CMK (cell line): ENCODE measurements at places on chromosomes 2 and 18.

DNA sequence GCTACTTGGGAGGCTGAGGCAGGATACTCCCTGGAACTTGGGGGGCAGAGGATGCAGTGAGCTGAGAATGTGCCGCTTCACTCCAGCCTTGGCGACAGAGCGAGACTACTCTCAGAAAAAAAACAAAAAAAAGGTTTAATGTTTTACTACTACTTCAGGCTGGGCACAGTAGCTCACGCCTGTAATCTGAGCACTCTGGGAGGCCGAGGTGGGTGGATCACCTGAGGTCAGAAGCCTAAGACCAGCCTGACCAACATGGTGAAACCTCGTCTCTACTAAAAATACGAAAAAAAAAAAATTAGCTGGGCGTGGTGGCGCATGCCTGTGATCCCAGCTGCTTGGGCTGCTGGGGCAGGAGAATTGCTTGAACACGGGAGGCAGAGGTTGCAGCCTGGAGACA lies 75.7 kb upstream of the ATIC start:
- DNase-seq, result no peak

DNA sequence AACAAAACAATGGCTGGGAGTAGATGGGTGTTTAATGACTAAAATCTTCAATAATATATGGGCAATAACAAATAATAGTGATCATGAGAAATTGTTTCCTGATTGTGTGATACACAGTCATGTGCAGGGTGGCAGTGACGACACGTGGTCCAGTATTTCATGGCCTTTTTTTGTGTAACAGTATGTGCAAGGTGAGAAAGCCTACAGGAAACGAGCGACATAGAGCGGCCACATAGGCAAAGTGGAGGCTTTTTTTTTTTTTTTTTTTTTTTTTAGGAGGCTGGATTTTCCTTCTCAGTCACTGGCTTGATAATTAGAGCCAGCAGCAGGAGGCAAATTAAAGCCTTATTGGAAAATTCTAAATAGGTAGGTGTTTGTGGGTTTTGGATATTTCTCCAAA lies 123.7 kb downstream of the MYO3B start:
- DNase-seq, result no peak

DNA sequence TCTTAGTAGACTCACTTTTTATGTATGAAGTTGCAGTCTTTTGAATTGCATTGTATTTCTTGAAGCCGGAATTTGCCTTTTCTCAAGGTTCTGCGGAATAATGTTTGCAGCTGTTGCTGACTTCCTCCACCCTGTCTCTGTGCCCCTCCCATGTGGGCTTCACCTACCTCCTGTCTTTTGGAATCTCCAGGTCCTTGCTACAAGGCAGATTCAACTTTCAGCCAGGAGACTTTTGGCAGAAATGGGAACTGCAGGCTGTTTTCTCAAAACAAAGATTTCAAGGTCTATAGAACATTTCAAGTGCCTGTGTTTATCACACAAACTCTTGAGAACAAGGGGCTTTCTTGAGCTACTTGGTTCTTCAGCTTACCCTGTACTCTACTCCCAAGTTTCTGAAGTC lies 25.6 kb downstream of the ZNF236 start:
- DNase-seq, result no peak

GRCh38 chr2:237141571-237142051 lies 55.9 kb downstream of the COPS8 start:
- DNase-seq, result no peak

GRCh38 chr2:225276207-225276606 lies 123.3 kb upstream of the NYAP2 start:
- DNase-seq, result no peak

- DNase-seq, result no peak
These were observed 36.3 kb upstream of the CYP27C1 start for GRCh38 chr2:127256381-127256780.

- no peak for DNase-seq
These were observed 151.4 kb downstream of the SNTG2 start for GRCh38 chr2:1101982-1102590.

DNA sequence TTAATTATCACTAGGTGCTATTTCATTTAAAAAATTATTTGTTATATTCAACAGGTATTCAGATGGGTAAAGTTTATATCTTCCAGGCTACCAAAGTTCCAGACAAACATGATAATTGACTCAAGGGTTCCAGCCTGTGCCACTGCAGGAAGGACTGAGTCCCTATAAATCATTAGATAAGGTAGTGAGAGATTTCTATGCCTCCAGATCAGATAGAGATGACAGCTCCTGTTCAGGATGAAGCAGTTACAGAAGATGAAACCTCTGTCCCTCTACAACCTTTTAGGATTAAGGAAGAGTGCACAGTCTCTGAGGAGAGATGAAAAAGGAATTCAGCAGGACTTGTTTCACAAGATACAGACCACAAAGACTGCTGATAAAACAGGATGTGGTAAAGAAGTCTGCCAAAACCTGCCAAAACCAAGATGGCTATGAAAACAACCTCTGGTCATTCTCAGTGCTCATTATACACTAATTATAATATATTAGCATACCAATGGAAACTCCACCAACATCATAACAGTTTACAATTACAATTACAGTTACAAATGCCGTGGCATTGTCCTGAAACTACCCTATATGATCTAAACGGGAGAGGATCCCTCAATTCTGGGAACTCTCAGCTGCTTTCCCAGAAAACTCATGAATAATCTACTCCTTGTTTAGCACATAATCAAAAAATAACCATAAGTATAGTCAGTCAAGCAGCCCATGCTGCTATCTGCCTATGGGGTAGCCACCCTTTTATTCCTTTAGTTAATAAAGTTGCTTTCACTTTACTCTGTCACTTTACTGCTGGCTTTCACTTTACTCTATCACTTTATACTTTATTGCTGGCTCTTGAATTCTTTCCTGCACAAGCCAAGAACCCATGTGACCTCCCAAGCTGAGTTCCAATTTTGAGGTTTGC lies 288.5 kb downstream of the PDE11A start:
- DNase-seq, result no peak

- DNase-seq, result no peak
These were observed 11.6 kb downstream of the MAP3K20 start for GRCh38 chr2:173087214-173087581.

DNA sequence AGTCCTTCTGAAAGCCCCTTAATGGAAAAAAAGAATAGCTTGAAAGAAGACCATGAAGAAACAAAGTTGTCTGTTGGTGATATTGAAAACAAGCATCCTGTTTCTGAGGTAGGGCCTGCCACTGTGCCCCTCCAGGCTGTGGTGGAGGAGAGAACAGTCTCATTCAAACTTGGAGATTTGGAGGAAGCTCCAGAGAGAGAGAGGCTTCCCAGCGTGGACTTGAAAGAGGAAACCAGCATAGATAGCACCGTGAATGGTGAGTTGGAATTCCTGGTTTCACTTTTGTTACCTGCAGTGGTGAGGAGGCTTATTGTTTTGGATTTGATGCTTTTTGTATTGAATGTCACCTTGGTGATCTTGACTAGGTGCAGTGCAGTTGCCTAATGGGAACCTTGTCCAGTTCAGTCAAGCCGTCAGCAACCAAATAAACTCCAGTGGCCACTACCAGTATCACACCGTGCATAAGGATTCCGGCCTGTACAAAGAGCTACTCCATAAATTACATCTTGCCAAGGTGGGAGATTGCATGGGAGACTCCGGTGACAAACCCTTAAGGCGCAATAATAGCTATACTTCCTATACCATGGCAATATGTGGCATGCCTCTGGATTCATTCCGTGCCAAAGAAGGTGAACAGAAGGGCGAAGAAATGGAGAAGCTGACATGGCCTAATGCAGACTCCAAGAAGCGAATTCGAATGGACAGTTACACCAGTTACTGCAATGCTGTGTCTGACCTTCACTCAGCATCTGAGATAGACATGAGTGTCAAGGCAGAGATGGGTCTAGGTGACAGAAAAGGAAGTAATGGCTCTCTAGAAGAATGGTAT lies 13.3 kb downstream of the SLC20A1 start:
- no peak for DNase-seq

- DNase-seq, result peak; percentile 64
These were observed 11.9 kb upstream of the RPL37A start for GRCh38 chr2:216486708-216487107.

GRCh38 chr2:821546-821945 lies 129.1 kb upstream of the SNTG2 start:
- DNase-seq, result no peak

DNA sequence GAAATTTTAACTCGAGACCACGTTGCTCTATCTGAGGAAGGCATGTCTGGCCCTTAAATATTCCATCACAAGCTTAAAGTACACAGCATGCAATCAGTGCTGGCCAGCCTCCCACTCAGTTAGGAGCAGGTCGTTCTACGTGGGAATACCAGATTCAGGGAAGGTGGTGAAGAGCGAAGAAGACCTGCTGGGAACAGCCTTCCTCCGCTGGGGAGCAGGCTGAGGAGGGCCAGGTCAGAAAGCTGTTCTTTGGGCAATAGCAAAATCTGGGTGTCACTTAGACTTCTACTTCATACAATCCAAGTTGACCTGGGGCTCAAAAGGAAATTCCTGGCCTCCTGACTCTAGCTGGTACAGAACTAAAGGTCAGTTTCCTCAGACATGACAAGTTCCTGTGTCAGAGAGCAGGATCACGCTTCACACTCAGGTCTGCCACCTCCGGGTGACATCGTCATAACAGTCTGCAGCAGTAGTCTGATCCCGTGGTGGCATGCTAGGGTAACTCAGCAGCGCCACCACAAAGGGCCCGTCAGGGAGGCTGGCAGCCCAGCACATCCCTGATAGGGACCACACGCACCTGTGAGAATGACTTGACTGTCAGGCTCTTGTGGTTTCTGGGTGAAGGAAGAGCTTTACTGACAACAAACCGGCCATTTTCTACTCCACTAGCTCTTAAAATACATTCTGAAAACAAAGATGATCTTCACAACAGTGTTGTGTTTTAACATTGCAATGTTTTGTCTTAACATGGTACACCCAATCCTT lies 35.2 kb upstream of the NAPG start:
- DNase-seq, result peak; percentile 17

DNA sequence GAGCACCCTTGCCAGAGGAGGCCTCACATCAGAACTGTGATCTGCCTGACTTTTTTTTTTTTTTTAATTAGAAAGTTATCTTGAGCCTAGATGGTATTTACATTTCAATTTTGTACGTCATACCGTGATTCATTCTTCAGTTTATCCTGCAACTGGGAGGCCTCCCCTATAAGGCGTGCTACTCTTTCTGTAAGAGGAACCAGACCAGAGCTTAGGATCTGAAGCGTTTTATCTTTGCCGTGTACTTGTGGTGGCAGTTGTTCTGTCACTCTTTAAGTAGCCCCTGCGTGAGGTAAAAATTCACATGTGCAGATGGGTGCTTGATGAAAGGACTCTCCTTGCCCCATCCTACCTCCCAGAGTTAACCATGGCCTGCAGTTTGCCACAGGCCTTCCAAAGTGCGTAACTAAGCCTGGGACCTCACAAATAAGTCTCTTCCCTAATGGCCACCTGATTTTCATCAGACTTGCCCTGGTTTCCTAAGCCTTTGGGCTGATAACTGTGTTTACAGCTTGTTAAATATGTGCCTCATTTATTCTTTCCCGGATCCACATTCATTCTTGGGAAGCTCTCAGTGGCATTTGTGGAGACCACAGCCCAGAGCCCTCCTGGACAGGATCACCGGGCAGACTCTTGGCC lies 96.0 kb downstream of the MTCL1 start:
- no peak for DNase-seq

DNA sequence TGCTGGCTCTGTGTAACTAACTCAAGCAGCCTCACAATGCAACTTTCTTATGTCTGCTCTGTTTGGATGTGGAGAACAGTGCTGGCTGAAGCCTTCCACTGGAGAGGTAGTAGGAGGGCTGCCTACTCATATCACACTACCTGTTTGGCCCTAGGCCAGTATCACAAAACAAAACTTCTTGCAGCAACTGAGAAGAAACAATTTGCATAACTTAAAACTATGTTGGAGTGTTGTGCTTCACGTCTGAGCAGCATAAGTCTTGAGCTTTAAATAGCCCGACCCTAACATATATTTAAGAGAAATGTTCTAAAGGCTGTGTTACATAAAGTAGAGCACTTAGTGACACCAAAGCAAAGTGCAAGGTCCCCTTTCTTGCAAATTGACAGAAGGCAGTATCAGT lies 204.9 kb upstream of the ACVR2A start:
- no peak for DNase-seq

- no peak for DNase-seq
These were observed 29.2 kb downstream of the MROH2A start for GRCh38 chr2:233807215-233807865.

DNA sequence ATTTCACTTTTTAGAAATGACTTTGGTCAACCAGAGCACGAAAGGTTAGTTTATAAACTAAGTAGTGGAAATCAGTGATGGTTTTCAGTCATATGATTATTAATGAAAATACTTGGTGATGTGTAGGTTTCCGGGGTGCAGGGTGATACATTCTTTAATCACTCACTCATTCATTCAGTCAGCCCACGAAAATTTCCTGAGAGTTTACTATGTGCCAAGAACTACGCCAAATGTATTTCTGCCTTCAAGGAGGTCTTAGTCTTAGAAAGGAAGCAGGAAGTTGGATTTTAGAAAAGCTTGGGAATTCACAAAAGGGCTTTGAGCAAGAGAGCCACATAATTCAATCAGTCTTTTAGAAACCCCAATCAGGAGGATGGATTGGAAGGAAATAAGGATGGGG lies 543.6 kb downstream of the PLCL1 start:
- no peak for DNase-seq

- DNase-seq, result no peak
These were observed 274.8 kb downstream of the SS18 start for GRCh38 chr18:25815659-25816058.

- DNase-seq, result peak; percentile 34
These were observed 940 bp upstream of the BOLA3 start for GRCh38 chr2:74148457-74149246.

GRCh38 chr18:78213361-78213994 lies 766.1 kb upstream of the SALL3 start:
- DNase-seq, result no peak

DNA sequence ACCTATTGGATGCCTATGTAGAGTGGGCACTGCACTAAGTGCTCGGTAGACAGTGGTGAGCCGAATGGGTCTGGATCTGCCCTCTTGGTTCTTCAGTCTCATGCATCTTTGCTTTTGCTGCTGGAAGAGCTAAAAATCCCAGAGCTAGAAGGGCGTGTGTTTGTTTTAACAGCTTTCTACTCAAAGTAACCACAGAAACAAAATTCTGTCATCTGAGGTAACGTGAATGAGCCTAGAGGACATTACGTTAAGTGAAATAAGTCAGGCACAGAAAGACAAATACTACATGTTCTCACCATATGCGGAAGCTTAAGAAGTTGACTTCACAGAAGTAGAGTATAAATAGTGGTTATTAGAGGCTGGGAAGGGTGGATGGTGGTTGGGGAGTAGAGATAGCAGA lies 119.8 kb downstream of the PLB1 start:
- DNase-seq, result no peak
